ENCODE measurements at places on chromosomes 1 and 21.

DNA sequence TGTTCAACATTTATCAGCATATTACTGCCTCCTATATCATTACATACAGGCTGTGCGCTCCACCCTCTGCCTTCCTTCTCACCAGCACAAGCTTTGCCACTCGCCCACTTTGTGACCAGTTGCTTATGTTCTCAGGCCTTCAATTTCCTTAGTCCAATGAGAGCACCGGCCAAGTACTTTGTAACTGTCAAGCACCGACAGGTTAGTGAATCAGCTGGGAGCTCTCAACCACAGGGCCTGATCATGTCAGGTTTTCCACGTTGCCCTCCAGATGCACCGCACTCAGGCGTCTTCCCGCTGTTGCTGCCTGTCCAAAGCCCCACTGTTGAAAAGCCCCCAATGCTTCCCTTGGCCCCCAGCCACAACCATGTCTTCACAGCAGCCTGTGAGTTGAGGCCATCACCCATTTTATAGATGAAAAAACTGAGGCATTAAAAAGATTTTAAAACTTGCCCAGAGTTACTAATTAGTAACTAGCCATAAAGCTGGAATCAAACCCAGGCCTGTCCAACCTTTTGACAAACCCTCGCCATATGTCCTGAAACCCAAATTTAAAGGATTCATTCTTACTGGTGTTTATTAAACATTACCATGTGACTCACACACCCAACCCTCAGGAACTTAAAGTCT lies 3.4 kb upstream of the KCNN3 start:
- no peak for DNase-seq

GRCh38 chr1:156839426-156840109 lies 19.3 kb downstream of the INSRR start:
- no peak for DNase-seq

GRCh38 chr1:15026117-15026489 lies 127.4 kb upstream of the TMEM51 start:
- no peak for DNase-seq

- DNase-seq, result no peak
These were observed 86.5 kb upstream of the IFFO2 start for GRCh38 chr1:19042675-19043578.

DNA sequence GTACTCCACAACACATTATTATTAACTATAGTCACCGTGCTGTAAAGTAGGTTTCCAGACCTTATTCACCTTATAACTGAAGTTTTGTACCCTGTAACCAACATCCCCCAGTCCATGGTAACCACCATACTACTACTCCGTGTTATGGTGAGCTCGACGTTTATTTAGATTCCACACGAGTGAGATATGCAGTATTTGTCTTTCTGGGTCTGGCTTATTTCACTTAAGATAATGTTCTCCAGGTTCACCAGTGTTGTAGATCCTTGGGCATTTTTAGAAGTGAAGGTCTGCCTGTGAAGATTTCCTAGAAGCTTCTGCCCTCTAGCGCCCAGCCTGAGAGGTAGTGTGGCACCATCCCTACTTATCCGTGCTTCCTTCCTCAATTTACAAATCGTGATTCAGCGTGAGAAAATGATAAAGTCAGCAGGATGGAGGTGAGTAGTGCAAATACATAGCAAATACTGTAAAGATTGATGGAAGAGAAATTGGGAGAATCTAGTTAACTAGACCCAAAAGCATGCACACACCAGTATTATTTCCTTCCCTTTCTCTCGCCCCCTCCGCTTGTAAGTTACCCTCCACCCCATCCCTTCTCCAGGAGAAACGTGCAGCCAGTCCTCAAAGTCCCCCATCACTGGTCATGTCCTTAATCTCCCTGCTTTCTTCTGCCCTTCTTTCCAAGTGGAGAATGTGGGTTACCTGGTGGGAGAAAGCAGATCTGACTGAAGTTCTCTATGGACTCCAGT lies 36.0 kb upstream of the DISC1 start:
- peak; percentile 72 for DNase-seq

DNA sequence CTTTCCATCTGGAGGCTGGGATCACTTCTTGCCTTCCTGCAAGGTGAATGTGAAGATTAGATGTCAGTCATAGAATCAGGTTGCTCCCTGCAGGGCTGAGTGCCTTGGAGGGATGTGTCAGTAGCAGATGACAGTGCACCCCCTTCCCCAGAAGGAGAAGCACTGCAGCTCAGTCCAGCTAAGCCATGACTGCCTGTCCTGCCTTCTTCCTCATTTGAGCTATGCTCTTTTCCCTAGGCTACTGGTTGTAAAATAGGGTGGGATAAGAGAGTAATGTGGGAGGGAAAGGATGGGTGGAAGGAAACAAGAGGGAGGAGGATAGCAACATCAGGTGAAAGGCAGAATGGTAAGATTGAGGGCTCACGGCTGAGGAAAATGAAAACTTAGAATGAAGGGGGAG lies 11.1 kb upstream of the FABP3 start:
- no peak for DNase-seq

GRCh38 chr1:88791192-88791591 lies 100.2 kb downstream of the GTF2B start:
- no peak for DNase-seq

- DNase-seq, result peak; percentile 53
These were observed 93.8 kb upstream of the PRDX6 start for GRCh38 chr1:173383351-173383750.

GRCh38 chr1:158328426-158328825 lies 2.9 kb downstream of the CD1B start:
- no peak for DNase-seq
